ENCODE measurements at places on chromosomes 1 and 21.

GRCh38 chr1:236751935-236752334 lies 43.2 kb upstream of the MTR start:
- no peak for DNase-seq

DNA sequence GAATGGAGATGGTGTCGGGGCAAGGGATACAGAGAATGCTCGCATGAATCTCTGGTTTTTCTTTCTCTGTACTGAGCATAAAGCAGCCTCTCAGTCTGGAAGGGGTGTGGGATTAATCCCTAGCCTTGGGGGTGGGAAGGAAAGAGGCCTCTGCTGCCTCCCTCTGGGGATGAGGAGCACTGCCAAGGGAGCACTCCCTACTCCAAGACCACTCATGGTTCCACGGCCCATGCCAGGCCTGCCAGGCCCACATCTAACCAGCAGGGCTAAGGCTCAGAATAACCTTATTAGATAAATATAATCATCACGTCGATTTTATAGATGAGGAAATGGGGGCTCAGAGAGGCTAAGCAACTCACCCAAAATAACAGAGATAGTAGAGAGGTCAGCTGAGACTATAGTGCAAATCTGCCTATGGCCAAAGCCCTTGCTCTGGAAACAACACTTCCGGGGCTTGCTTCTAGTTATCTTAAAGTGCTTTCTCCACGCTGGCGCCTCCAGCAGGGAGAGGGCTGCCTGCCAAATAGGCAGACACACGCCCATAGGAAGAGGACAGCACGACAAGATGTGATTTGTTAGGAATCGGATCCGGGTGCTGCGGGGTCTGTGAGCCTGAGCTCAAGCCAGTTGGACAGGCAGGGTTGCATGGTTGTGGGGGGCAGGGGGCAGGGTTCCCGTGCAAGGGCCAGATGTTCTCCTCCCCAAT lies 522 bp downstream of the TEX35 start:
- peak; percentile 66 for DNase-seq

- DNase-seq: peak; percentile 54
These were observed 21.3 kb downstream of the OVAAL start for GRCh38 chr1:180579961-180580611.

DNA sequence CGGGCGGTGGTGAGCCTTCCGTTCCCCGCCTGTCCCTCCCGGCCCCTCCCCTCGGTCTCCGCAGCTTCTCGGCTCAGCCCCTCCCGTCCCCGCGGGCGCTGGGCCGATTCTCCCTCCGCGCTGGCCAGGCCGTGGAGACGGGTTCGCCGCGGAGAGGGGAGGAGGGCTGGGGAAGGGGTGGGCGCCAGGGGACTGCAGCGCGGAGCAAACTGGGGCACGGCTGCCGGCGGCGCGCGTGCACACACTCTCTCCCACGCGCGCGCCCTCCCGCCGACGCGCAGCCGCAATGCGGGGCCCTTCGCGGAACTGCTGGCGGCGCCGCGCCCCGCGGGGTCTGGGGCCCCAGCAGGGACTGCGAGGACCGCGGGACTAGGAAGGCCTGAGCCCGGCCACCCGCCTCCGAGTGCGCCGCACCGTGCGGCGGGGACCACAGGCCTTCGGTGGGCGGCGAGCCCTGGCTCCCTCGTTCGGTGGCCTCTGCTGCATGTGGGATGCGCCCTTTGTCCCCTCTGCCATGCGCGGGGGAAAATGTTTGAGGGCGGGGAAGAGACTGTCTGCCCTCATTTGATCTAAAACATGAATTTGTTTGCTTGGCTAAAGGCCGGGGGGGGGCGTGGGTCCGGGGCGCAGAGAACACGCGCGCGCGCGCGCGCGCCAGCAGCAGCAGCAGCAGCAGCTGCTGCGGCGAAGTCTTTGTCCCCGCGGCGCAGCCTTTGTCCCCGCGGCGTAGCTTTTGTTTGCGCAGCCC lies 90.7 kb upstream of the VAMP3 start:
- peak; percentile 23 for DNase-seq

- peak; percentile 30 for DNase-seq
These were observed 97.8 kb downstream of the BEND5 start for GRCh38 chr1:48678710-48679505.

DNA sequence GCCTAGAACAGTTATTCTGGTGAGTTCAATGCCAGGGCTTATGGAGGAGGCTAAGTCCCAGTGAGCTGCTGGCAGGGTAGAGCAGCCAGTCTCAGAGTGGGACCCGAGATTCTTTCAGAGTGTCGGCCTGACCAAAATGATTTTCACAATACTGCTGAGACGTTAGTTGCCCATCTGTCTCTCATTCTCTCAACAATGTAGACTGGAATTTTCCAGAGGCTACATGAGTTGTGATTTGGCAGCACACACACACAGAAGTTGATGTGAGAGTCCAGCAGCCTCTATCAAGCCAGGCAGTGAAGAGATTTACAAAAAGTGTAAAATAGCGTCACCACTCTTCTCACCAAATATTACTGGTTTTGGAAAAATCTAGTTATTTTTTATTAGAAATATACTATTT lies 21.7 kb downstream of the CACNA1S start:
- no peak for DNase-seq

- peak; percentile 1 for DNase-seq
These were observed 118.3 kb upstream of the ATP1A1 start for GRCh38 chr1:116254776-116255175.

GRCh38 chr1:156045076-156045475 lies 8.5 kb downstream of the UBQLN4 start:
- no peak for DNase-seq

DNA sequence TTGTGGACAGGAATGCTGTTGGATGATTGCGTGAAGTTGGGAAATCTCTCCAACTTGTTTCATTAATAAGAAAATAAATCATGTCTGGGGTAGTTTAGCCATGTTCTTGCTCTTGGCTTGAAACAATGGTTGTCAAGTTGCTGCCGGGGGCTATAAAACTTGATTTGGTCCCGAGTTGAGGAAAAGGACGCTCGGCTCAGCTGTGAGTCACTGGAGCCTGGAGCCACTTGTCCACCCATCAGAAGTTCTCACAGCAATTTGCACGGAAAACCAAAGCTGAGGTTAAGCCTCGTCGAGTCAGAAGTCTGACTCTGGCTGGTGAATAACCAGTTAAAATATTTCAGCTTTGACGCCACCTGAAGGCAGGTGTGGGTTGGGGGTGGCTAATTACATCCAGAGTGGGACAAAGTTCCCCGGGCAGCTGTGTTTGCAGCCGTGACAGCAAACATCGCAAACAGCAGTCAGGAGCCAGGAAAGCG lies 19.7 kb upstream of the RIPK4 start:
- DNase-seq: no peak

DNA sequence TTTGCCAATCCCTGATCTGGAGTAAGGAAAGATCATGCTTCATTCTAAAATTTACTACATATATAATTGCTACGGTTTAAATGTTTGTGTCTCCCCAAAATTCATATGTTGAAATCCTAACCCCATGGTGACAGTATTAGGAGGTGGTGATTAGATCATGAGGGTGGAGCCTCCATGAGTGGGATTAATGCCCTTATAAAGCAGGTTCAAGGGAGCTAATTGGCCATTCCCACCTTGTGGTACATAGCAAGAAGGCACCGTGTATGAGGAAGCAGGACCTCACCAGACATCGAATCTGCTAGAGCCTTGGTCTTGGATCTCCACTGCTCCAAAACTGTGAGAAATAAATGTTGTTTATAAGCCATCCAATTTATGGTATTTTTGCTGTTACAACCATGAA lies 55.5 kb downstream of the GADD45A start:
- no peak for DNase-seq

- no peak for DNase-seq
These were observed 112.0 kb upstream of the CHRM3 start for GRCh38 chr1:239274242-239274830.

DNA sequence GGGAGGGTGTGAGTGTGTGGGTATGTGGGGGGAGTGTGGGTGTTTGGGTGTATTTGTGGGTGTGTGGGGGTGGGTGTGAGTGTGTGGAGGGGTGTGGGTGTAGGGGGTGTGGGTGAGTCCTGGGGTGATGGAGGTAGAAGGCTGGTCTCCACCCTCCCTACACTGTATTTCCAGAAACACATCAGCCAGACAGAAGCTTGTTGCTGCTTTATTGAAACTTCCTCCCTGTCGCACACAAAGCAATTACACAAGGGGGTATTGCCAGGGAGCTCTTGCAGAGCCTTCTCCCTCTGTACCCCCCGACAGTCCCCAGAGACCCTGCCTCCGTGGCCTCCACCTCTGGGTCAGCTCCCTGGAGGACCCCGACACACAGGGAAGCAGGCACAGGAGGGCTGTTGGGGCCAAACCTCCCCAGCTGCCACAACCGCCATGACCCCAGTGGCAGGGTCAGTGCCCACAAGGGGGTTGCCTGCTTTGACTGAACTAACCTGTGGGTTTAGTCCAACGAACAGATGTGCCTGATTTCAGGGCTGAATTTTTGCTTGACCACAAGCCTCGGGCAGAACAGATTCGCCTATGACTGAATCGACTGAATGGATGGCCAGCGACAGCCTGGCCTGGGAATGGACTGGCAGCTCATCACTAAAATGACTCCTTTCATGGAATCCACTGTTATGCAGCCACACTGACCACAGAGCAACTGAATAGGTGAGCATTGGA lies 9.1 kb upstream of the MATN1 start:
- DNase-seq: no peak

DNA sequence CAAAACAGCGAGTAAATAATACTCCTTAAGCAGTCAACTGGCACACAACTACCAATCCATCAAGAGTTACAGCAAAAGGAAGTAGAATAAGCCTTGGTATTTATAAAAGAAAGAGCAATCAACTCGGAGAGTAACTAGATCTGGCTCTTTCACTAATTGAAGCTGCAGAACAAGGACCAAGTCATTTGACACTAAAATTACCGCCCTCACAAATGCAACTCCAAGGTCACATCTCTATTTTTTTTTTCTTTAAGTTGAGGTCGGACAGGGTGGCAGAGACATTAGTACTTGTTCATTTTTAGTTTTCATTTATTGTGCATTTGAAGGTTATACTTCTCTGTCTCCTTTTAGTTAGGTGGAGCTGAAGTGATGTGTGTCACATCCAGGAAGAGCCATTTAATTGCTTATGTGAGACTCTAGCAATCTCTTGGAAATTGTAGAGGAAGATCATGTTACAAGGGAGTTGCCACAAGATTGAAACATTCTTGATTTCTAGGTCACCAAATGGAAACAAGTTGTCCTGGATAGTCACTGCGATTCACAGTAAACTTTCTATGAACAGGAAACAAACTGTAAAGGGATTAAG lies 138.1 kb upstream of the ADAMTS5 start:
- peak; percentile 40 for DNase-seq

- no peak for DNase-seq
These were observed 75.0 kb upstream of the WNT4 start for GRCh38 chr1:22217811-22218460.

DNA sequence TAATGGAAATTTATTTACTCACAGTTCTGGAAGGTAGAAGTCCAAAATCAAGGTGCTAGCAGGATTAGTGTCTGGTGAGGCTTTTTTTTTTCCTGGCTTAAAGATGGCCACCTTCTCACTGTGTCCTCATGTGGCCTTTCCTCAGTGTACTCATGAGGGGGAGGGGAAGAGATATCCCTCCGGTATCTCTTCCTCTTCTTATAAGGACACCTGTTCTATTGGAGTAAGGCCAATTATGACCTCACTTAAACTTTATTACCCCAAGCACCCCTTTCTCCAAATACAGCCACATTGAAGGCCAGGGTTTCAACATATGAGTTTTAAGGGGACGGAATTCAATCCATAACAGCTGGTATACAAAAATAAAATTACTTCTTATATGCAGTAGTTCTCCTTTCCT lies 203.7 kb upstream of the C1orf87 start:
- no peak for DNase-seq

DNA sequence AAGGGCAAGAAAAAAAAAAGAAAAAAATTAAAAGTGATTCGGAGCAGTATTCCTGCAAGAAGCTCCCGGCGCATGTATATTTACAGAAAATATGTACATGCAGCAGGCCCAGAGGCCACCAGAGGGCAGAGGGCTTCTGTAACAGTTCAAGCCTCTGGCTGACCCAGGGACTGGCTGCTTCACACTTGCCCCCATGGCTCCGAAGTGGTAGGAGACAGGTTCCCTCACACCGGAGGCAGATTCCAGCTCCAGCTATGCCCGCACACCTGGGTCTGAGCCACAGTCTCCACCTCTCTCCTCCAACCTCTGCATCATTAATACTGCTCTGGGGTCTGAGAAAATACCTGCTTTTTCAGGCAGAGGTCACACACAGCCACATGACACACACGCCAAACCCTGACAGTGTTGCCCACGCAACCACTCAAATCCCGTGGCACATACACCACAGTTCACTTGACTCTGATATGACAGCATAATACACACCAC lies 2.2 kb upstream of the ARHGAP30 start:
- DNase-seq: peak; percentile 54

DNA sequence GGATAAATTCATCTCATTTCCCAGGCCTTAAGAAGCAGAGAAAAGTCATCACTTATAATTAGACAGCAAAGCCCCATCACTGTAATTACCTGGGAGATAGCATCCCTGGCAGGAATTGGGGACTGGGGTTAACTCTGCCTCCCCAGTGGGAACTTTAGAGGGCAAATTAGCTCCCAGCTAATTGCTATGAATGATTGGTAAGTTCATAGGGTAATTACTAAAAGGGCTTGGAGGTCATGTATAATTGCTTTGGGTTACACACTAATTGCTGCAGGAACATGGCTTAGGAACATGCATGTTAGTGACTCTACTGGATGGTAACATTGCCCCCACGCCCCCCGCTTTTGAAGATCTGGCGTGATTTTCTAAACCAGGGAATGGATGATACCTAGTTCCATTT lies 64.8 kb downstream of the UBE2T start:
- DNase-seq: no peak

DNA sequence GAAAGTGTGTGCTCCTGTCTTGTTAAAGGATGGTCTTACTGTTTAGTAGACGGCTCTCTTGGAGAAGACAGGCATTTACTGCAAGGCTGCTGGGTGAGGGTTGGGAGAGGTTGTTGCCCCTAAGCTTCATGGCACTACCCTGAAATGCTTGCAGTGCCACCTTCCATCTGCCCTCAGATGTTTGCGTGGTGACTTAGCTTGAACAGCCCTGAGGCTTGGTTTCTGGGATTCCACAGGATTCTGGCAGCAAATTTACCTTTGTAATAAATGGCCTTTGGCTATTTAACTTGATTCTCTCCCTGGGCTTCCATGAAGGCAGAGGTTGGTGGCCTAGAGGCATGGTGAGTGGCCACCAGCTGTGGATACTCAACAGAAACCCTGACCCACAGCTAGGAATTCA lies 11.6 kb downstream of the MTARC1 start:
- DNase-seq: no peak

GRCh38 chr1:18943914-18944572 lies 12.4 kb downstream of the IFFO2 start:
- no peak for DNase-seq

Measured in choroid plexus epithelial cell (primary cell).